T1000 (cell line): ENCODE measurements at places on chromosomes 11 and 22.

DNA sequence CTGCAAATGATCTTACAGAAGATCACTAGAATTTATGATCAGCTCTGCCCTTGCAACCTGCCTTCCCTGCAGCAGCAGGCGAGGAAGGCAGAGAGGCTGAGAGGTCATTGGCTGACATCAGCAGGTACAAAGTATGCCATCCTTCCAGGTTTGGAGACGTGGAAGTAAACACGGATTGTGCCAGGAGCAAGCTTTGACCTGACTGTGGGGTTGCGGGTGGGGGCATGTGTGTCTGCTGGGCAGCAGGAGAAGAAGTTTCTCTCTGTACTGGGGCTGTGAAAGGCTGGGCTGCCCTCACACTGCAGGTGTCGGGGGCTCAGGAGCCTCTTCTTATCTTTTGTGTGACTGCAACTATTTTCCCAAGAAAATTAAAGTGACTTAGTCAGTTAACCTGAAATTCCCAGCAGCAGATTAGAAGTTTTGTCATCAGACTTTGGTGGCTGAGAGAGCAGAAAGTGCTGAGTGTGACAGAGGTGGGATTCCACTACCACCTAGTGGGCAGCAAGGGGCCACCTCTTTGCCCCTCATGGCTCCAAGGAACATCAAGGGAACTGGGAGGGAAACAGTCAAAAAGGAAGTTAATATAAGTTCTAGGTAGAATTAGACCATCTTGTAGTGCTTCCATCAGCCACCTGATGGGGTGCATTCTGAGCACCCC lies 565.9 kb downstream of the ETS1 start:
- no peak for DNase-seq

GRCh38 chr11:10778217-10778970 lies 27.3 kb downstream of the CTR9 start:
- DNase-seq, result no peak

GRCh38 chr22:27125539-27125938 lies 468.2 kb downstream of the MIAT start:
- DNase-seq, result no peak

GRCh38 chr11:110000031-110000502 lies 93.1 kb upstream of the ZC3H12C start:
- no peak for DNase-seq

- DNase-seq, result no peak
These were observed 121.2 kb downstream of the PDE3B start for GRCh38 chr11:14764579-14765527.

- no peak for DNase-seq
These were observed 53.8 kb downstream of the LARGE1 start for GRCh38 chr22:33866511-33866910.

- no peak for DNase-seq
These were observed 102.8 kb downstream of the GGTLC2 start for GRCh38 chr22:22746963-22747933.

- peak; percentile 62 for DNase-seq
These were observed at the start of gene KMT5B for GRCh38 chr11:68213135-68213515. KMT5B (minus strand) TSS chr11:68213296; CDS start chr11:68190076, 23,220 bp downstream.

DNA sequence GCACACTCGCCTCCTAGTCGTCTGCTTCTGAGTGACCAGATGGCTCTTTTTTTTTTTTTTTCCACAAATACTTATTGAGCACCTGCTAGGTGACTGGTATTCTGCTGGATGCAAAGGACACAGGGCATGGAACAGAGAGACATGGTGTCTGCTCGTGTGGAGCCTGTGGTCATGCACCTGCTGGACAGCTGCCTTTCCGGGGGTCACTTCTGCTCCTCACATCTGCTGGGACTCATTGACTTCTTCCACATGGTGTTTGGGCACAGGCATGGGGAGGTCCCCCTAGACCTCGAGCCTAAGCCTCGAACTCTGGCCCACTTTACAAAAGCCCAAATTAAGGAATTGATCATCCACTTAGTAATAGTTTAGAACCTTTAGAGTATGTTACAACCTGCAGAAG lies 39.5 kb upstream of the EMID1 start:
- DNase-seq, result no peak

DNA sequence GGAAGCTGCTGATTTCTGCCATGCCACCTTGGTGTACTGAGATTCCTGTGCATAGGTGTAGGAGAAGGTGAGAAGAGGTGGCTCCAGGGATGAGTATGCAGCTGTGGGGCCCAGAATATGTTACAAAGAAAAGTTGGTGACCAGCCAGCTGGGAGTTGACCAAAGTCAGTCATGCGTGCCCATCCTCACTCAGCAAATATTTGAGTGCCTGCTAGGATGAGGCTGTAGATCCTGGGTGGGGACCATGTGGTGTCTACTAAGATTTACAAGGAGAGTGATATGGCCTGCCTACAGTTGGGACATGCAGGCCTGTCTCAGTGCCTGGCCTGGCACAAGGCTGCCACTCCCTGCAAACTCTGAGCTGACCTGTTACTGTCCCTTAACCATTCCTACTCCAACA lies 19.4 kb downstream of the RNF185 start:
- DNase-seq, result no peak

GRCh38 chr11:74676596-74676995 lies 54.6 kb downstream of the CHRDL2 start:
- no peak for DNase-seq

DNA sequence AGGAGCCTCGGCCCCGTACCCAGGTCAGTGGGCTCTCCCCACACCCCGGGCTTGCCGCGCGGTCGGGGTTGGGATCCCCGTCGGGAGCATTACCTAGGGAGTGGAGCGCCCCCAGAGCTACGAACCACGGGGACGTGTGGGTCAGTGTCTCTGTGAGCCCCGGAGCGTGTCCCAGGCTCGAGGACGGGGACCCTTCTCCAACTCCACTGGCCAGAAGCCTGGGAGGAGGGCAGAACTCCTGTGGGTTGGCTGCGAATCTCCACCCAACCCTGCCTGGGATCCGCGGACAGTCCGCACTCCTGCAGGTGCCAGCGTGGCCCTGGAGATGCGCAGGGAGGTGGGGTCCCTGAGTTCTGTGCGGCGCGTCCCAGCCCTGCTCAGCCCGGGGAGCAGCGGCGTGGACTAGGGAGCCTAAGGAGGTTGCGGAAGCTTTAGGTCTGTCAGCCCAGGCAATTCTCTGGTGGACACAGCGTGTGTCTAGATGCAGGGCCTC lies 346 bp downstream of the PPFIBP2 start:
- no peak for DNase-seq

DNA sequence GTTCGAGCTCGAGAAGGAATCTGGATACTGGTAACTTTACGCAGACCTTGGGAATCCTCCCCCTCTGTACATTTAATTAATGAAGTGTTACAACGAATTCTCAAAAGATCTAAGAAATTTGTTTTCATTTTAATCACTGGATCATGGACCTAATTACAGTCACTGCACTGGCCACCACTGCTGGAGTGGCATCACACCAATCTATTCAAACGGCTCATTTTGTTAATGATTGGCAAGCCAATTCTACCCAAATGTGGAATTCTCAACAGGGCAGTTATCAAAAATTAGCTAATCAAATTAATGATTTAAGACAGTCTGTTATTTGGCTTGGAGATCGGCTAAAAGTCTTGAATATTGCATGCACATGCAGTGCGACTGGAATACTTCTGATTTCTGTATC lies 30.1 kb upstream of the ALDH3B2 start:
- DNase-seq, result no peak

GRCh38 chr22:48740086-48740730 lies 1087.5 kb downstream of the BRD1 start:
- no peak for DNase-seq

GRCh38 chr11:75330291-75330690 lies 21.2 kb downstream of the ARRB1 start:
- no peak for DNase-seq

DNA sequence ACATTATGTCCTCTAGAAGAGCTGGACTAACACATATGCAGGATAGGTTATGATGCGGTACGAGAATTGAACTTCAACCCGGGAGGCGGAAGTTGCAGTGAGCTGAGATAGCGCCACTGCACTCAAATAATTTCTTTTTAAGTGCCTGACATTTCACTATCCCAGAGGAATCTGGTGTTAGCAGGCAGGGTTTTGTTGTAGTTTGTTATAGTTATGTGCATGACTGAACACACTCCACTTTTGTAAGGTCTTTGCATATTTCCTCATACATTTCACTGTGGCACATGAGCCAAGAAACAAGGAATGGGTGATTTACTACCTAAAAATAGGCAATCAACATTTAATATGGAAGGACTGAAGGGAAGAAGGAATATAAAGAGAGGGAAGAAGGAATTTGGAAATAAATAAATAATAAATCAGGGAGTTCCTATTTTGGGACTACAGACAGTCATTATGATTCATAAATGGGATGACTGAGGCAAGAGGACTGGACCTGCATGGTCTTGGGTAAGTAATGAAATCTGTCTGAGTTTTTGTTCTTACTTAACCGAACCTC lies 8.7 kb upstream of the HIPK3 start:
- no peak for DNase-seq
